ENCODE measurements at places on chromosomes 3 and 15.

DNA sequence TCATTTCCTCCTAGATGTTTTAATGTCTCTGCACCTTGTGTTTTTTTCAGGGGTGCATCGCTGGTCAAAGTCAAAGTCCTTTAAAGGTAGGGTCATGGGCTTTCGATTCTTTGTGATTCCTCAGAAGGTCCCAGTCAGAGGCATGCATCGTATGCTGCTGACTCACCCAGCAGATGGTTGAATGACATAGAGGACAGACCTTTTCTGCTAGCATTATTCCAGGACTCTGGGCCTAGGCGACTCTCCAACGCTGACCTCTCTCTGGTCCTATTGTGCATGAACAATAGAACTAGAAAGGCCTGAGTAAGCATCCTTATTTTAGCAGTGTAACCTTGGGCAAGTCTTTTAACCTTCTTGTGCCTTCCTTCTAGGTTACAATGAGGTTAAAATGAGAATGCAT lies 75.9 kb downstream of the DGKG start:
- no peak for DNase-seq

DNA sequence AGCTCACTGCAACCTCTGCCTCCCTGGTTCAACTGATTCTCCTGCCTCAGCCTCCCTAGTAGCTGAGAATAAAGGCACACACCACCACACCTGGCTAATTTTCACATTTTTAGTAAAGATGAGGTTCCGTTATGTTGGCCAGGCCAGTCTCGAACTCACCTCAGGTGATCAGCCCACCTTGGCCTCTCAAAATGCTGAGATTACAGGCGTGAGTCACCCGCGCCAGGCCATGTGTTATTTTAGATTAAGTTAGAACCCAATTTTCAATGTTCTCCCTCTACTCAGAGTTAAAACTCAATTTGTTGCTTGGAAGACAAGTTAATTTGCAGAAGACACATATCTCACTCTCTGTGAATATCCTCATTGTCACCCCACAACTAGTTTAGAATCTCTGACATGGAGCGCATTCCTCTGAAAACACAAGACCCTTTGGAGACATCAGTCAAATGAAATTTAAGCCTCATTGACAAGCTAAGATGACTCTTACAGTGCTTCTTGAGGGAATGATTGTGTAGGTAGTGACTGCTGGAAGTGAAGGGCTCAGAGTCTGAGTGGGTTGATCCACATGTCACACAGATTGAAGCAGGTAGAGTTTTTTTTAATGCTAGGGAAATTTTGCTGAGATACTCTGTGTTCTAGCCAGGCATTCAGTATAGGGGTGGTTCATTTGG lies 60.6 kb upstream of the FRMD4B start:
- DNase-seq, result no peak

- DNase-seq, result peak; percentile 51
Measured at GRCh38 chr15:42133886-42134502, 22.4 kb downstream of the PLA2G4F start.

GRCh38 chr15:38698254-38698653 lies 133.6 kb upstream of the RASGRP1 start:
- no peak for DNase-seq

DNA sequence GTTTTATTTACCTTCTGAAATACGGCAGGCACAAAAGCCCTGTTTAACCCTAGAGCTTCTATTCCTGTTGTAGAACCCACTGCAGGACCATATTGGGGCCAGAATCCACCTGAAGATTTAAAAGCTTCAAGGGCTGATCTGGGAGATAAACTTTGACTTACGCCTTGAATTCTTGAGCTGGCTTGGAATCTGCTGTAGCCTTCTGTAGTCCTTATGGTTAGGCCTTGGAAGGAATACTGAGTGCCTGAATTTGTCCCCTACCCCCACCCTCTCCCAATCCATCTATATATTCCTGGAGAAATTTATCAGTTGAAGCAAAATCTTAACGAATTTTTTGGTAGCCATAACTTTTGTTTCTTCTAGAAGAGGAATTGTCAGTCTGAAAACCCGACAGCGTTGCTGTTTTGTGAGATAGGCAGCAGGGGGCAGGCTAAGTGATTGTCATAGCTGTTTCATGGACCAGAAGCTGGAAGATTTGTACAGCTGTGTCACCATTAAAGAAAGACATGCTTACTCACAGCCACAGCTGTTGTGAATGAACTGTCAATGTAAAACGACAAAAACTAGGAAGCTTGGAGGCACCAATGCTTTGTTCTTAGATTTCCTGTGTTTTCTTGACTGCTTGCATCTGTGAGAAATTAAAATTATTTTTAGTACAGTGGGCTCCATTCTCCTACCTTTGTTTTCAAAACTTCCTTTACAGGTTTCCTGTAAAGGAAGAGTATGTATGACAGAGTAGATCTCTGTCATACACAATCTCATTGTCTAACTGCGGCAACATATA lies 12.8 kb downstream of the LXN start:
- DNase-seq, result peak; percentile 70

DNA sequence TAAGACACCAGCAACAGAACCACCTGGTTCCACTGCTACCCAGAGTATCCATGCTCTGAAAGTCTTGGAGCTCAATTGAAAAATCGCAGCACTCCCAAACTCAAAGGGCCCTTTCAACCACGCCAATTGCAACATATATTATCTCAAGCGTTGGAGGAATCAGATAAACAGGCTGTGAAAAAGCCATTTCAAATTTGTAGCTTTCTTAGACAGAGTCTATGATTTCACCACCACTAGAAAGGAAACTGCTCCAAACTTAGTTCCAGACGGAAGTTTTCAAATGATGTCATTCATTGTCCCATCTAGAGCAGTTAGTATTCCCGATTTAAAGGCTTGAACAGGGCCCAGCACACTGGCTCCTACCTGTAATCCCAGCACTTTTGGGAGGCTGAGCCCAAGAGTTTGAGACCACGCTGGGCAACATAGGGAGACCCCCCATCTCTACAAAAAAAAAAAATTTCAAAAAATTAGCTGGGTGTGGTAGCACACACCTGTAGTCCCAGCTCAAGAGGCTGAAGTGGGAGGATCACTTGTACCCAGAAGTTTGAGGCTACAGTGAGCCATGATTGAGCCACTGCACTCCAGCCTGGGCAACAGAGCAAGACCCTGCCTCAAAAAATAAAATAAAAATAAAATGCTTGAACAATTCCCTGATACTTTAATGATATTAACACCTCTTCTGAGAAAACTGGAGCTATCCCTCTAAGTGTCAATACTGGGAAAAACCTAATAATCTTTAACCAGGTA lies 16.8 kb downstream of the TNIK start:
- no peak for DNase-seq

DNA sequence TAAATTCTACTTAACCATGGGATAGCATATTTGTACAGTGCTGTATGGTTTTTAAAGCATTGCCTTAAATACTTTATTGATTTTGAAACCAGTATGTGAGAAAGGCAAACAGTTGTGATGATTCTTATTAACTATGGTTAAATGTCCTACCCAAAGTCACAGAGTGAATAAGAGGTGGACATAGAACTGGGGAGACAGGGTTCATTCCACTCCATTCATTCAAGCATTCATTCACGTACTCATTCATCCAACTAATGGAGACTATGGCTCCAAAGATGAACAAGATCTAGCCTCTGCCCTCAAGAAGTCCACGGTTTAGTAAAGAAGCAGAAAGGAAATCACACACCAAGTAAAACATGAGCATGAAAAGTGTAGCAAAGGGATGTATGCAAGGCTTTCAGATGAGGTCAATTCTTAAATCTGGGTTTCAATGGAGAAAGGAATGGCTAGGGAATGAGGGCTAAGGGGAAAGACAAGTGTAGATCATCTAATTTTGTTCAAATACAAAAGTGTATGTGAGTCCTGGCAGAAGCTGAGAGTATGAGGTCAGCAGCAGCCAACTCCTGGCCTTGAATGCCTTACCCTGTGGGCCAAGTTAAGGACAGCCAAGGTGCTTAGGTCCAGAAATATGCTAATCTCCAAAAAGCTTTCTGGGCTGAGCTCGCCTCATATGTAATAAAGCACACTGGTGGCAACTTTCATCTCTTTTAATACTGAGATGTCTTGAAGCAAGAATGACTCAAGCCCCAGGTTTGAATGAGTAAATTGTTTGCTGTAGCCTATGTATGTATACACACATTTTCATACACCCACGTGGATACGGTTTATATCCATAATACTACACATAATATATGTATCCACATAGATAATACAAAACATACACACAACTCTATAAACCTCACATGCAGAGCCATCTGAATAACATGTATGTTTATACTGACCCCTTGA lies 4.3 kb downstream of the TNIK start:
- DNase-seq, result no peak

GRCh38 chr3:105253225-105253624 lies 113.5 kb upstream of the ALCAM start:
- no peak for DNase-seq

GRCh38 chr15:63887630-63888029 lies 53.9 kb upstream of the HERC1 start:
- DNase-seq, result no peak

DNA sequence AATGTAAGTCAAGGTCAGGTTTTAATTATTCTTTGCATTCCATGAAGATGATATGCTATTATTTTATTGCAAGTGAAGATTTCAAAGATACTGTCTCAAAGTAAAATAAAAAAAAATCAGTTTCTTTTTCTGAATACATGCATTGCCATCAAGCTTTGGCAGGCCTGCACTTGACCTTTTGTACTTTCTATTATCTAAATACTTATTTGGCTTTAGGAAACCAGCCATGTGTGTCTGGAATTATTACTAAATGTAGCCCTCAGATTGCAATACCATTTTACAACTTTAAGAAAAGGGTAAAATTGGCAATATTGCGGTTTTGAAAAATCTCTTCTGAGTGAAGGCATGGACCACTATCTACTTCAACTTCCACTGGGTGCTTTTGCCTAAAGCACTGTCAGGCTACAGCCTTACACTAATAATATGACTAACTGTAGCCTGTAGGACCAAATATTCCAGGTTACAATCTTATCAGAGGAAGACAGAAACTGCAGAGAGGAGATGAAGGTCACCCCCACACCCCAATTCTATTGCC lies 349.4 kb upstream of the DCBLD2 start:
- no peak for DNase-seq

- DNase-seq, result no peak
Measured at GRCh38 chr3:185760550-185760949, 64.3 kb downstream of the IGF2BP2 start.

DNA sequence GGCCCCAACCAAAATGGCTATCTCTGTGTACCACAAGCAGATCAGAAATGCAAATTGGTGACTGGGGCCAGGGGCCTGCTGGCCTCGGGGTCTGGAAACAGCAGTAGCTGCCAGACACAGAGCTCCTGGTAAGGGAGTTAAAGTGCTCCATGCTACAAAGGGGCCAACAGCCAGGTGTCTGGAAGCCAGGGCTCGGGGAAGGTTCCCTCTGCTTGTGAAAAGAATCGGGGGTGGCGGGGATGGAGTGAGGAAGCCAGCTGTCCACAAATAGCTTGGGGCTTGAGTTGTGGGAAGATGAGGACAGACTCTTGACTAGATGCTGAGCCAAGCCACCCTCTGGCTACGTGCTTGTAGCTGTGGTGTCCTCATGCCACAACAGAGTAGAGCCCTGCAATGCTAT lies 39.3 kb downstream of the CHRD start:
- no peak for DNase-seq

- DNase-seq, result no peak
Measured at GRCh38 chr15:95853350-95853749, 477.1 kb upstream of the NR2F2 start.

GRCh38 chr15:52783929-52784798 lies 6.0 kb downstream of the ONECUT1 start:
- DNase-seq, result no peak

DNA sequence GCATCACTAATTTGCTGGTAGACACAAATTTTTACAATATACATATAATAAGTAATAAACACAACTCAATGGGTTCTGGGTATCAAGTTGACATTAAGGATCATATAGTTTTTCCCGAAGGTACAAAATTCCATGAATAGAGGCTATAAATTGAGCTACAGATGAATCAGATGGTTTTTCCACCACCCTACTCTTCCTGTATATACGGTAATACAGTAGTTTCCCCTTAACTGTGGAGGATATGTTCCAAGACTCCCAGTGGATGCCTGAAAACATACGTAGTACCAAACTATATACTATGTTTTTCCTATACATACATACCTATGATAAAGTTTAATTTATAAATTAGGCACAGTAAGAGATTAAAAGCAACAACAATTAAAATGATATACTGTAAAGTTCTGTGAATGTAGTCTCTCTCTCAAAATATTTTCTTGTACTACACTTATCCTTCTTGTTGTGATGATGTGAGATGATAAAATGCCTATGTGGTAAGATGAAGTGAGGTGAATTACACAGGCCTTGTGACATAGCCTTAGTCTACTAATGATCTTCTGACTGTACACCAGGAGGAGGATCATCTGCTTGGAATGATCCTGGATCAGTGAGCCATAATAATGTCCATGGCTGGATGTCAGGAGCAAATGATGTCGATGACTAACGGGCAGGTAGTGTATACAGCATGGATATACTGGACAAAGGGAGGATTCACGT lies 116.7 kb downstream of the NR1I2 start:
- DNase-seq, result no peak

- DNase-seq, result no peak
Measured at GRCh38 chr15:63079947-63080626, 37.5 kb downstream of the TPM1 start.

- DNase-seq, result no peak
Measured at GRCh38 chr3:49013738-49014660, 4.4 kb downstream of the DALRD3 start.

- DNase-seq, result no peak
Measured at GRCh38 chr15:99181545-99181971, 67.8 kb downstream of the TTC23 start.

DNA sequence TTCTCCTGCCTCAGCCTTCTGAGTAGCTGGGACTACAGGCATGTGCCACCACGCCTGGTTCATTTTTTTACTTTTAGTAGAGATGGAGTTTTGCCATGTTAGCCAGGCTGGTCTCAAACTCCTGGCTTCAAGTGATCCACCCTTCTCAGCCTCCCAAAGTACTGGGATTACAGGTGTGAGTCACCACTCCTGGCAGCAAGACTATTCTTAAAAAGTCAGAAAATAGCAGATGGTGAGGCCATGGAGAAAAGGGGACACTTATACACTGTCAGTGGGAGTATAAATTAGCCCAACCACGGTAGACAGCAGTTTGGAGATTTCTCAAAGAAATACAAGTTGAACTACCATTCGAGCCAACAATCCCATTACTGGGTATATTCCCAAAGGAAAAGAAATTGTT lies 603.3 kb upstream of the TBL1XR1 start:
- no peak for DNase-seq

- DNase-seq, result no peak
Measured at GRCh38 chr15:41407341-41407740, 5.0 kb upstream of the NDUFAF1 start.

GRCh38 chr3:66819993-66820501 lies 178.1 kb upstream of the KBTBD8 start:
- no peak for DNase-seq

DNA sequence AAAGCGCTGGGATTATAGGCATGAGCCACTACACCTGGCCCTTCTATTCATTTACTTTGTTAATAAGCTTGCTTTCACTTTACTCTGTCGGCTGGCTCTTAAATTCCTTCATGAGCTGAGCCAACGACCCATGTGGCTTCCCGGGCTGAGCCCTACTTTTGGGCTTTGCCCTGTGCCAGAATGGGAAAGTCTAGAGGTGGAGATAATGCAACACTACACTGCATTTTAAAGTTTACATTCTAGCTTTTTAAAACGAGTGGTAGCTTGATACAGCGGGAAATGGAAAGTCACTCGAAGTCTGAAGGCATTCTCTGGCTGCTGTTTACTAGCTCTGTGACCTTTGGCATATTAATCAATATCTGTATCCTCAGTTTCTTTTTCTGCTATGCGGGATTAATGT lies 49.0 kb upstream of the ZNF280D start:
- DNase-seq, result no peak

Measured in NCI-H1694 (cell line).